ENCODE measurements at places on chromosomes 6 and 20.

DNA sequence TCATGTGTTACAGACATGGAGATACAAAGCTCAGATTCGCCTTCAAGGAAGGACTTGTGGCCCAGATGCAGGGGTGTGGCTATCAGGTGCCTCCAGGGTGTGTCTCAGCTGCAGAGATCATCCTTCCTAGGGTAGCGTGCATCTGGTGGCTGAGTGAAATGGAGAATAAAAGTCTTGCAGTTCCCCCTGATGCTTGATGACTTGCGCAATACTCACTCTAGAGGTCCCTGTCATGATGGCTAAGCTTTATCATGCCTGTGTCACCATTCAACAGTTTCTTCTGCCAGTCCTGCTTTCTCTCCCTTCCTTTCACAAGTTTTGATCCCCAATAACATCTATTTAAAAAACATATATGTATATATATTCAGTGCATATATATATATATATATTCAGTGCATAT is 228.1 kb downstream of the PAX1 start:
- no peak for DNase-seq

DNA sequence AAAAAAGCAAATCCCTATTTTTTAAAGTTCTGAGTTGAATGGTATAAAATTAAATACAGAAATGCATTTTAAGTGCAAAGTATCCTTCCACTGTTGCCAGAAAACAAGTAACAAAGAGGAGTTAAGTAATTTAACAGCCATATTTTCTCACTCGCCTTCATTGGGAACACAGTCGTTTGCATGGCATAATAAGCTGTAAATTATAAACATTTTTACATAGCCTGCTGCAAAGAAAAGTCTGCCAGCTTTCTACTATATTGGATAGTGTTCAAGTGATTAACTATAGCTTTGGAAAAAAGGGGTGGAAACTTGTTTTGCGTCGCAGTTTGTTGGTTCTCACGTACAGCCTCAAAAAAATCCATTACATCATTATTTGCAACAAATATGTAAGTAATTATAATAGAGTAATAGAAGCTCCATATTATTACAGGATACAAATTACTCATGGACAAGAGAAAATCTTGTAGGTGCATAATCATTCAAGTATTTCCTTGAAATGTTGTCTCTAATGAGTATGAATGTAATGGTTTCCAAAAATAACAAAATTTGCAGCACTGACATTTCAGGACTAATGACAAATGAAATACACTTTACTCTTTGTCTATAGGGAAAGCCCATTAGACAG is 139.3 kb downstream of the PDSS2 start:
- no peak for DNase-seq

DNA sequence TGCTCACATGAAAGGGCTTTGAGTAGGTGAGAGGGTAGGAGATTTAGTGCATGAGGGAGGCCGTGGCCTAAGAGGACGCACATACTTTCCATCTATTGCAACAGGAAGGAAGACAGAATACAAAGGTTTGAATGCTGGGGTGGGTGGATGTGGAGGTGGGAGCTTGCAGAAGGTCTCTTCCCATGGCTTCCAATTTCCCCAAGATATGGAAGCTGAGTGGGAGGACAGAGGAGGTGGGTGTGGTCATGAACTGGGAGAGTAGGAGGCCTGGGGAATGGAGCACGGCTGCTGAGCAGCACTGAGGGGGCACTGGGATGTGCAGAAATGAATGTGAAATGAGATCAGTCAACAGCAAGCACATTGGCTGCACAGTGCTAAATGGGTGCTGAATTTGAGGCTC is 70.3 kb downstream of the SCML4 start:
- no peak for DNase-seq

DNA sequence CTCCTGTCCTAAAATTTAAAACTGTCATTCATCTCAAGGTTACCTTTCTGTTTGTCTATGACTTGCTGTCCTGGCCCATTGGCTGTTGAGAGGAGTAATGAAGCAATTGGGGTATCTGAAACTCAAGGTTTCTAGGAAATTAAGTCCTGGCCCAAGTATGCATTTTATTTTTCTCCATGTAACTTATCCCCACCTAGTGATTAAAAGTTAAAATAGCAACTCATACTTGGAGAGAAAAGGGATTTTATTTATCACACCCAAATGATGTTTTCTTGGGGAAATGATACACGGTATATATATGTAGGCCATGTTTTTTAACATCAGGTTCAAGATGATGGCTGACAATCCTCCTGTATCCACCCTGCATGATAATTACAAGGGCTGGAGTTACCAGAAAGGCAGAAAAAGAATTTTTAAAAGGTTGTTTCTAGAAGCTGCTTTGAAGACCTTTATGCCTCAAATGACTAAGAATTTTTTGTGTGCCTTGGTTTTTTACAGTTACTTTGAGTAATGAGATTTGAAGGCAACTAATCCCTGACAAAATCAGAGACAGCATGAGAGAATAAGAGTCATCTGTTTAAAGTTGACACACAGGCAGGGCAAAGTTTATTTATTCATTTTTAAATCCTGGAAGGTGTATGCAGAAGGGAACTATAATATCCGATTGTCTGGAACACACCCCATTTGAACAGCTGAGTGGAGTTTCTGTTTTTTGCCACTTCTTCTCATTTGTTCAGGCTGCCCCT is 28.9 kb upstream of the C6orf58 start:
- no peak for DNase-seq

All from T-helper 2 cell (primary cell).